ENCODE measurements at places on chromosomes 11 and 22.

DNA sequence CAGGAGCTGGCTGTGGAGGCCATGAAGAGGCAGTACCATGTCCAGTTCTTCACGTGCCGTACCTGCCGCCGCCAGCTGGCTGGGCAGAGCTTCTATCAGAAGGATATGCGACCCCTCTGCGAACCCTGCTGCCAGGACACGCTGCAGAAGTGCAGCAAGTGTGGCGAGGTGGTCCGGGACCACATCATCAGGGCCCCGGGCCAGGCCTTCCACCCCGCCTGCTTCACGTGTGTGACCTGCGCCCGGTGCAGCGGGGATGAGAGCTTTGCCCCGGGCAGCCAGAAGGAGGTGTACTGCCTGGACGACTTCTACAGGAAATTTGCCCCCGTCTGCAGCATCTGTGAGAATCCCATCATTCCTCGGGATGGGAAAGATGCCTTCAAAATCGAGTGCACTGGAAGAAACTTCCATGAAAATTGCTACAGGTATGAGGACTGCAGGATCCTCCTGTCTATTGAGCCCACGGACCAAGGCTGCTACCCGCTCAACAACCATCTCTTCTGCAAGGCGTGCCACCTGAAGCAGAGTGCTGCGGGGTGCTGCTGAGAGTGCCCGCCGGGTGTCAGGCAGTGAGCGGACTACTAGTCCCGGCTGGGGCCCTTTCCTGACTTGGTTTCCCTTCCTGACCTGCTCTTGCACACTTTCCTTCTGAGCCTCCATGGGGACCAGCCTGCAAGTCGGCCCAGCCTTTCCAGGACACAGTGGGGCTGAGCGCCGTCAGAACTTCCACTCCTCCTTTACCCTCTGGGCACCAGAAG is 22.0 kb upstream of the PHF21A start:
- DNase-seq, result no peak

- DNase-seq, result no peak
Measured at GRCh38 chr22:35066768-35067167, 810 bp downstream of the ISX start.

DNA sequence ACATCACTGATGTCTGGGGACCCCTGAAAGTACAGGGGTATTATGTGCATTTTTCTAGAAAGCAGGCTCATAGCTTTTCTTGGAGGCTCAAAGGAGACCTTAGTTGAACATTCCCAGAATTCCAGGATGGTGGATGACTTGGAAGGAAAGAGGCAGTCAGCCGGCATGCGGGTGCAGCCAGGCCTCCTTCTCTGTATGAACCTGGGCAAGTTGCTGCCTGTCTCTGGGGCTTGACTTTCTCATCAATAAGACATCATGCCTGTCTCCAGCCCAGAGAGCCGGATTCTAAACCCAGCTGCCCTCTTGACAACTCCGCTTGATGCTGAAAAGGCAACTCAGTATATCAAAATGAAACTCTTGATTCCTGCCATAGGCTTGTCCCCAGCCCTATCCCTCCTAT is 12.6 kb downstream of the MS4A15 start:
- no peak for DNase-seq

DNA sequence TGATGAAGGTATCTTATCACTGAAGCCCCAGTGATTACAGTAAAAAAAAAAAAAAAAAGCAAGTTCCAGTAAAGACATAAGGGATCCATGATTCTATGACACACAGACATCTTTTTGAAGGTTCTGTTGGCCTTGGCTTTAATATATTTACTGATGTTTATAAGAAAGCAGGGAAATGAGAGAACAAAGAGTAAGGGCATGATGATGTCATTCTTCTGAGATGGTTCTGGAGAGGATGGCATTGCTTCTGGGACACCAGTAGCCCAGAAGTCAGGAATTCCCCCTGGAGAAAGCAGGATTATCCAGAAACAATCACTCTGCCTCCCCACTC is 233.6 kb downstream of the FAM76B start:
- DNase-seq, result no peak

DNA sequence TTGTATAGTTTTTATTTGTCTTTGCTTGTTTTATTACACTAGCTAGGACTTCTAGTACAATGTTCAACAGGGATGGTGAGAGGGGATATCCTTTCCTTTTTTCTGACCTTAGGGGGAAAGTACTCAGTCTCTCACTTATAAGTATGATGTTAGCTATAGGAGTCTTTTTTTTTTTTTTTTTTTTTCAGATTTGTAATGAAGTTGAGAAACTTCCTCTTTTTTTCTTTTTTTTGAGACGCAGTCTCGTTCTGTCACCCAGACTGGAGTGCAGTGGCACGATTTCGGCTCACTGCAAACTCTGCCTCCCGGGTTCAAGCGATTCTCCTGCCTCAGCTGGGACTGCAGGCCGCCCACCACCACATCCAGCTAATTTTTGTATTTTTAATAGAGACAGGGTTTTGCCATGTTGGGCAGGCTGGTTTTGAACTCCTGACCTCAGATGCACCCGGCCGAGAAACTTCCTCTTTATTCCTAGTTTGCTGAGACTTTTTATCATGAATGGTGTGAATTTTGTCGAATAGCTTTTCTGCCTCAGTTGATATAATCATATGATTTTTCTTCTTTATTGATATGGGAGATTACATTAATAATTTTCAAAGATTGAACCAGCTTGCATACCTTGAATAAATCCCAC is 10.9 kb downstream of the TRIM22 start:
- no peak for DNase-seq

DNA sequence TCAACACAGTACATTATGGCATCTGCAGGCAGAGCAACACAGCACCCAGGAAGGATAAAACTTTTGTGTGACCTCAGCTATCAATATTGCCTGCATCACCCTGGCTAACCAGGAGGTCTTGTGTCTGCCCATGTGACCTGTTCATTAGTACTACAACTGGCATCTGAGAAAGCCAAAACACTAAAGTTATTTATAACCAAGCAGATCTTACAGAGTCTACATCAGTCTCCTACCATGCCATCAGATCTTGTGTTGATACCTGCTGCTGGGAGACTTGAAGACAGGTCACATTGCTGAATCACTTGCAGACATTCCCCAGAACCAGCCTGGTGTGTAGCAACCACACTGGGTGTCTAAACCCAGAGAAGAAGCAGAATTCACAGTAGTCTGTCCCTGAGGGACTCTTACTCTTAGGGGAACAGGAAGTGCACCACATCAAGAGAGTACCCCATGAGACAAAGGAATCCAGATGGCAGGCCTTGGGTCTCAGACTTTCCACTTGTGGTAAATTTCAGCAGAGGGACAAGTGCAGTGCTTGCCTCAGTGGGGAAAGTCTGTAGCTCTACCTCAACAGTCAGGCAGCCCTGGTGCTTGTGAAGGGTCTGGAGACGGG is 7.0 kb downstream of the OR9G1 start:
- no peak for DNase-seq

GRCh38 chr11:67644042-67644441 is 4.5 kb upstream of the TBX10 start:
- DNase-seq, result no peak

GRCh38 chr11:63503492-63503891 is 2.4 kb upstream of the LGALS12 start:
- DNase-seq, result no peak

GRCh38 chr22:43011079-43011478 is 3.9 kb downstream of the PACSIN2 start:
- no peak for DNase-seq

GRCh38 chr11:85431319-85431718 is 195.8 kb downstream of the DLG2 start:
- DNase-seq, result no peak

DNA sequence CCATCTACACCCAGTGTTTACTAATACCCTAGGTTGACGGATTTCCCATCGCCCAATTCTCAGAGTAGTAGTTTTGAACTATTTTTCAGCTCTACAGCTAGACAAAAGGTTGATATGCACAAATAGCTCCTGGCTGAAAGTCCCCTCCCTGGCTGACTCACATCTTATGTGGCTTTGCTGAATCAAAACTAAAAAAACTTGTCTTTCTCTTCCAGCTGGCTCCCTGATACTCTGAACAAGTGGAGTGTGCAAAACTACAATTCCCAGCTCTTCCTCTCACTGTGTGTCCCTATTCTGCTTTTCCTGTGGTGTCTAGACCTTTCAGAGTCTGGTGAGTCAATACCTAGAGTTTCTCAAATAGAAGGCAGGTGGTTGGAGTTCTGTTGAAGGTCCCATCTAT is 12.7 kb upstream of the LARGE1 start:
- DNase-seq, result no peak

DNA sequence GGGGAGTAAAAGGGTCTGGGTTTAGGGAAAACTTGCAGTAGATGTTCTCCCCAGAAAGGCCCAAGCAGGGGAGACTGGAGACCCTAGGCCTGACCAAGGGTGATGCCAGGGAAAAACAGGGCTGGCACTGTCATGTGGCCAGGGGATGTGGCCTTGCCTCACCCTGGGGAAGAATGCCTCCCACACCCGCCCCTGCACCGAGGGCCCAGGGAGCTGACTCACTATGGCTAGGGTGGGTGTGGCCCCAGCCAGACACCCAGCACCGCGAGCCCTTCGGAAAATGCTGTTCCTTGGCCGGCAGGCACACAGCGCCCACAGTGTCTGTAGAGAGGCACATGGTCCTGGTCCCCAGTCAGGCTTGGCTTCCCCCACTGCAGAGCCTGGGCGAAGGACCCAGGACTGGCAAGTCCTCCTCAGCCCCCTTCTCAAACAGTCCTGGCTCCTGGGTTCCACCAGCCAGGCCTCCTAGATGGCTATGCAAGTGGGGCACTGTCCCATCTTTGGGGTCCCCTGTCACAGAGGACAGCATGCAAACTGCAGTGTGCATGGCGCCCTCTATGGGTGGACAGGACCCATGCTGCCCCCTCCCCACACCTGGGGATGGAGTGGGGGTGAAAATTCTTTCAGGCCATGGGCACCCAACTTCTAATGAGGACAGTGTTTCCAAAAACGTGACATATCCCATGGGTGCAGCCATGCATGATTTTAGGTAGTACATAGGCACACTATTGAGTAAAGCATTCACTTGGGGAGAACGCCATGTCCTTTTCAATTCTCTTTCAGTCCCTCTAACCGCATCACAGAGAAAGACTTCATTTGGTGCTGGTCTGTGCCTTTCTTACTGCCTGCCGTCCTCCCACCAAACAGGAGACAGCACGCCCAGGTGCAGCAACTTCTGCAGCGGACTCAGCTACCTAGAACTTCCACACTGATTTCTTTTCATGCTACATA is 15.2 kb downstream of the TMPRSS5 start:
- DNase-seq, result no peak

GRCh38 chr22:37166675-37167066 is 17.0 kb upstream of the IL2RB start:
- peak; percentile 67 for DNase-seq

- DNase-seq, result no peak
Measured at GRCh38 chr11:133720951-133721350, 124.4 kb downstream of the SPATA19 start.

DNA sequence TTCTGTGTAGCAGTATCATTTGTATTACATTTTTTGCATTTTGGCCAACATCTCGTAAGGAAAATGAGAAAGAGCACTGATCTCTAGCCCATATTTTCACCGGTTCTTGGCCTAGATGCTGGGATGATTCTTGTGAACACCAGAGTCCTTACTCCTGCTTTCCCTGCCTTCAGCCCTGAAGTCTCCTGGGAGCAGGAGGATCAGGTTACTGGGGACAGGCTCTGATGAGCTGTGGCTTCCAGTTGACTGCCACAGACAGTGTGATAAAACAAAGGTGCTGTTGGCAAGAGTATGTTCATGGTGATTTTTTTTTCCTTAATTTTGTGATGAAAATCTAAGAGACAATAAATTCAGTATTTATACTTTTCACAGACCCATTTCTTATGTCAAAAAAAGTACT is 34.2 kb upstream of the ADSL start:
- DNase-seq, result no peak

GRCh38 chr11:132994966-132995365 is 537.3 kb downstream of the OPCML start:
- DNase-seq, result no peak

GRCh38 chr11:8403310-8403709 is 139.6 kb upstream of the LMO1 start:
- no peak for DNase-seq

All from NCI-H1417 (cell line).